ENCODE measurements at places on chromosomes 5 and 9. TPM values are rescaled to one million over a fixed set of nuclear protein-coding genes. Genes with fewer than 3 reads are reported as not detected.

GRCh38 chr5:173303878-173304590 is 24.2 kb downstream of the STC2 start:
- no peak for DNase-seq

The CNTLN gene
- 28.9 TPM for total RNA-seq

DNA sequence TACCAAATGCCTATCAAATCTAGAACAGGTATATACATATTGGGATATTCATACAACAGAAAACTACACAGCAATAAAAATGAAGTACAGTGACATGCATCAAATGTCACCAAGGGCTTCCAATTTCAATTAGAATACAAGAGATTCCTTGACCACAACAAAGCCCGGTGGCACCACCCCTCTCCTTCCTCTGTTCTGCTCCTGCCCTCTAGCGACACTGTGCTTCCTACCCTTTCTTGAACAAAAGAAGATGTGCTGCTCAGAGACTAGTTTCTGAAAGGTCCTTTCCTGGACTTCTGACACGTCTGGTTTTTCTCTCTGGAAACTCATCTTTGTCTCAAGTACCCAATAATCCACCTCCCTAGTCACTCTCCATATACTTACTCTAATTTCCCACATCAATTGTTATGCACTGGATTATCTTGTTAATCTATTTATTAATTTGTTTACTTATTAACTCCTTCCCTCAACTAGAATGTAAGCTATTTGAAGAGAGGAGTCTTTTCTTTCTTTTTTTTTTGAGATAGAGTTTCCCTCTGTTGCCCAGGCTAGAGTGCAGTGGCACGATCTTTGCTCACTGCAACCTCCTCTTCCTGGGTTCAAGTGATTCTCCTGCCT is 70.4 kb upstream of the CTSV start:
- no peak for DNase-seq

GRCh38 chr9:738209-738915 is 103.1 kb upstream of the DMRT1 start:
- no peak for DNase-seq

DNA sequence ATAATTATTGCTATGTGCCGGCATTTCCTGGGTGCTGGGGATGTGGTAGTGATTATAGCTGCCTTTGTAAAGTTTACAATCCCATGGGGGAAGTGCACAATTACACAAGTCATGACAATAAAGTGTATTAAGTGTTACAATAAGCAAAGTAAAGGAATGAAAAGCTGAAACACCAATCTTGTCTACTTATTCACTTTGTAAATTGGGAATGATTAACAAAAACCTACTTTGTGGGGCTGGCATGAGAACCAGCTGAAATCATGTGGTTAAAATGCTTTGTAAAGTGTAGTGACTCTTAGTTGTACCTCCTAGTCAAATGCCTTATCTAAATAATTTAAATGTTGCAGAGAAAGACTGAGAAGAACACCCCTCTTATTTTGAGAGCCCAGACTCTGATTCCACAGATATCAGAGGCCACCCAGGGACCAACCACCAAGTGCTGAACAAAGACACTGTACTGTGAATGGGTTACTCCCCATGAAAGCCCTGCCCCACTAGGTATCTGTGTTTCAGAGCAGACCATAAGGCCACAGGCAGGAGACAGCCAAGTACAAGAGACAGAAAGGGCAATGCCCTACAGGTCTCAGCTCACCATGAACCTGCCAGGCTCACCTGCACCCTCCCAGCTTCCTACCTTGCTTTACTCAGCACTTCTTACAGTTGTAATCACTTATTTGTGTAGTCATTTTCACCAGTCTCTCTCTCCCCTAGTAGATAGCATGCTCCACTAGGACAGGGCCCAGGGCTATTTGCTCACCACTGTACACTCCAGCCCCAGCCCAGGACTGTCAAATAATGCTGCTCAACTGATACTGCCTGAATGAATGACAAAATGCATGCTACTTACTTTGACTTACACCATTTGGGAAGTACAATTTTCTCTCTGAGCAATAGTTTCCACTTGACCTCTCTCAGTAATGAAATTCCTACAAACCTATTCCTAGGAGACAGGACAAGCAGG is 101.6 kb upstream of the APC start:
- no peak for DNase-seq

The IL3 gene
- not detected for total RNA-seq

The LCN2 gene
- not detected for total RNA-seq

The DAB2IP gene
- 17.1 TPM for total RNA-seq

The NSMF gene
- 26.7 TPM for total RNA-seq

GRCh38 chr9:117945286-117945685 is 241.1 kb downstream of the TLR4 start:
- DNase-seq = no peak

DNA sequence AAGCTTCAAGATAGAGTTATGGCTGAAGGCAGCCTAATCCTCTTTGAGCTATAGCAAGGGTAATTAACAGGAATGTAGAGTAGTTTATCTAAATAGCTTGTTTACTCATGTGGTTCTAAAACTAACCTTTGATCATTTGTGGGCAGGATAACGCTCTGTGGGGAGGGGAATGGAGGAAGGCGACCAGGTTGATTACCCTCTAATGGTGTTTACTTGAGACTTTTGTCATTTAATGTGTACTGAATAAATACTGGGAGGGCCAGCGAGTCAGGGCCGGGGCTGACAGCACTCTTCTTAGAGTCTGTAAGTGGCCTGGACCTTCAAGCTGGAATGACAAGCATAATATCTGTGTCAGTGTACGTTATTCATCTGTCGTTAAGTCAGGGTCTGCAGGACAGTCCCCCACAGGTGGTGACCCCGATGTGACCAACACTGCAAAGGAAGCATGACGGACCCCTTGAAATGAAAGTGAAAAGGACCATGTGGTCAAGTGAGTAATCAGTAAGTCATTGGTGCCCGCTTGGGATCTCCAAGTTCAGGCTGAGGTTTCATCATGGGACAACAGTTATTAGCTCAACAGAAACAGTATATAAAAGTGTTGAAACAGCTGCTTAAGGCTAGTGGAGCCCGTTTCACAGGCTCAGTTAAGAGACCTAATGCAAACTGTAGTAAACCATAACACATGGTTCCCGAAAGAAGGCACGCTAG is 162.6 kb downstream of the CPLANE1 start:
- no peak for DNase-seq

DNA sequence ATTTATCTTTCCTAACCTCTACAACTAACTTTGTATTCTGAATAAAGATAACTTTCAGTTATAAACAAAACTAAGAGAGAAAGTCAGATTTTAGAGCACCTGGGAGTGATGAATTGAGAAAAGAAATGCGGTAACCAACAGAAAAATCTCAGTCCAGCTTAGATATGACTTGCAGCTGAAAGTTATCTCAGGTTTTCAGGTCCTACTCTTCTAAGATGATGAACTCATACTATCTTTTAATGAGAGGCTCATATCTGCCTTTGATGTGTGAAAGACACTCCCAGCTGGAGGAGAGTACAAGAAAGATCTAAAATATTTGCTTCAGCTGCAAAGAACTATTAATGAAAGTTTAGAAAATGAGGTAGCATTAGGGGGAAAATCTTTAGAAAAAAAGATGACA is 190.5 kb downstream of the DENND1A start:
- DNase-seq = no peak

- DNase-seq = peak; percentile 75
Observed at GRCh38 chr5:149175346-149176105, 34.2 kb downstream of the ABLIM3 start.

- no peak for DNase-seq
Observed at GRCh38 chr5:156043351-156043750, 283.6 kb upstream of the SGCD start.

The KIF20A gene
- total RNA-seq = 12.8 TPM

The LCN15 gene
- not detected for total RNA-seq

- DNase-seq = no peak
Observed at GRCh38 chr9:136133959-136134484, 15.3 kb upstream of the TMEM250 start.

GRCh38 chr5:72842816-72843215 is 26.4 kb downstream of the TNPO1 start:
- no peak for DNase-seq

The FAM153A gene
- 10.1 TPM for total RNA-seq

The BSPRY gene
- 0.18 TPM for total RNA-seq

The CATSPER3 gene
- 0.45 TPM for total RNA-seq

DNA sequence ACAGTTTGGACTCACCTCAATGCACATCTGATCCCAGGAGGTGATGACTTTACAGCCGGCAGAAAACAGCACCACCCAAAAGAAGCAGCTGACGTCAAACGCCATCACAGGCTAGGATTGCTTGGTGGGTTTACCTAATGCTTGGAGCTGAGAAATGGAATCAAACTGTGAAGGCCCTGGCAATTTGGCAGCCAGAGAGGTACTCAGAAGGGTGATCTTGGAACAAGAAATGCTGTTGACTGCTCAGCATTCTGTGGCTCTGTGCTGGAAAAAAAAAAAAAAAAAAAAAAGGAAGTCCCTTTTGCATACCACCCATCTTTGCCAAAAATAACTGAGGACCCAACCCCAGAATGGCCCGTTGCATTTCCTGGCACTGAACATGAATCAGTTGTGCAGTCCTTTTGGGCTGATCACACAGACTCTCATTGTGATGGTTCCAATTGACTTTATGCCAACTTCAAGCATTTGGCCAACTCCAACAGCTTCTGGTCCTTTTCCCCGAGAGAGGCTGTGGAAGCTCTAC is at the start of gene CD180:
TSS of gene CD180 (minus strand) at position 263 of the 523 bp plus-strand sequence. CDS start at position 105, 158 bp downstream.
- DNase-seq = peak; percentile 78

DNA sequence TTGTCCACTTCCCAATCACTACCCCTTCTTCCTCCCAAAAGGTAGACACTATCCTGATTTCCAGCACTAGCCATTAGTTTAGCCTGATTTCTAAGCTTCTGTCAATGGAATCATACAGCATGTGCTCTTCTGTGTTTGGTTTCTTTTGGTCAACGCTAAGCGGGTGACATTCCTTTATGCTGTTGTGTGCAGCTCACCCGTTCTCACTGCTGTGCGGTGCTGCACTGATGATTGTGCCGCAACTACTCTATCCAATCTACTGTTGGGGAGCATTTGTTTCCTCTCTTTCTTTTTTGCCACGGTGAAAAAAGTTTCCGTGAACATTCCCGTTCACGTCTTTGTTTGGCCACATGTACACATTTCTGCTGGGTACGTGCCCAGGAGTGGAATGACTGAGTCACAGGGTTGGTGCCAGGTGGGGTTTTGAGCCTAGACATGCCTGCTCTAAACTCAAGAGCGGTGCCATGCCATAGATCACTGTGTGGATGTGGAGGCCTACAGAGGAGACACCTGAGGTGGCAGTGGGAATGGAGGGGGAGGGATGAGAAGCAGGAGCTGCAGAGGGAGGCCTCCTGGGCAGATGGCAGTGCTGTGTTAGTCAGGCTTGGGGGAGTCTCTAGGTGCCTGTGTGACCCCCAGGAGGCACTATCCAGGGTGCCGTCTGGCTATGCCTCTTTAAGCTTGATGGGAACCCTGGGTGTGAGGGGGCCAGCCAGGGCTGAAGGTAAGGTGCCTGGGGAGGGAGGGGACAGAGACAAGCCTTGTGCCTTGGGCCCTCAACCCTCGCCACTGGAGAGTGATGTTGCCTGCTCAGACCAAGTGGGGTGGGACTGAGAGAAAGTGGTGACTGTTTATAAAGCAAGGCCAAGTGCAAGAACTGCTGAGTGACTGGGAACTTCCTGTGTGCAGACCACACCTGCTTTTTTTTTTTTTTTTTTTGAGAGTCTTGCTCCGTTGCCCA is 11.4 kb upstream of the ANKRD33B start:
- DNase-seq = no peak

DNA sequence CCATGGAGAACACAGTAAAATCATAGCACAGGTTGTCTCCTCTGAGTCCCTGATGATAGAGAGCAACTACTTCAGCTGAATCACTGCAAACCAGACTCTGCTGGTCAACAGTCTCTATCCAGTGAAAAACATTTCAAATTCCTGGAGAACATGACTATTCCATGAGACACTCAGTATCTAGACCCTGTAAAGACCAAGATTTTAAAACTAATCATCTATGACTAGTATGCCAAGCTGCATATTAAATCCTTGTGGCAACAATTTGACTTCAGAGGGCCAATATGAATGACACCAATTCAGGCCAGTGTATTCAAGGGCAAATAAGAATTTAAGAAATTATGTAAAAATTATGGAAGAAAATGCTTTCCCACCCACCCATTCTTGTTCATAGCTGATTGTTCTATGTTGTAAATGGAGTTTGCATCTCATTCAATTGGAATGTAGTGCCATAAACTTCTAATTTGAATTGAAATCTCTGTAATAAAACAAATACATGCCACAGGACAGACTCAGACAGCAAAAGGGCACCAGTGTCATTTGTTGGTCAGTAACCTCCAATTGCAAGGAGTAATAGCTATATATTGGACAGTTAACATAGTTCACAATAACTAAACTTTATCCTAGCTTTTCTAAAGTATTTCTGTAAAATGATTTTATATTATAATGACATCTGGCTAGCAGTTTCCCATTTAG is 80.1 kb upstream of the LPAR1 start:
- no peak for DNase-seq

The RNF208 gene
- total RNA-seq = 0.73 TPM

- DNase-seq = no peak
Observed at GRCh38 chr9:35649431-35650340, 1.0 kb downstream of the SIT1 start.

DNA sequence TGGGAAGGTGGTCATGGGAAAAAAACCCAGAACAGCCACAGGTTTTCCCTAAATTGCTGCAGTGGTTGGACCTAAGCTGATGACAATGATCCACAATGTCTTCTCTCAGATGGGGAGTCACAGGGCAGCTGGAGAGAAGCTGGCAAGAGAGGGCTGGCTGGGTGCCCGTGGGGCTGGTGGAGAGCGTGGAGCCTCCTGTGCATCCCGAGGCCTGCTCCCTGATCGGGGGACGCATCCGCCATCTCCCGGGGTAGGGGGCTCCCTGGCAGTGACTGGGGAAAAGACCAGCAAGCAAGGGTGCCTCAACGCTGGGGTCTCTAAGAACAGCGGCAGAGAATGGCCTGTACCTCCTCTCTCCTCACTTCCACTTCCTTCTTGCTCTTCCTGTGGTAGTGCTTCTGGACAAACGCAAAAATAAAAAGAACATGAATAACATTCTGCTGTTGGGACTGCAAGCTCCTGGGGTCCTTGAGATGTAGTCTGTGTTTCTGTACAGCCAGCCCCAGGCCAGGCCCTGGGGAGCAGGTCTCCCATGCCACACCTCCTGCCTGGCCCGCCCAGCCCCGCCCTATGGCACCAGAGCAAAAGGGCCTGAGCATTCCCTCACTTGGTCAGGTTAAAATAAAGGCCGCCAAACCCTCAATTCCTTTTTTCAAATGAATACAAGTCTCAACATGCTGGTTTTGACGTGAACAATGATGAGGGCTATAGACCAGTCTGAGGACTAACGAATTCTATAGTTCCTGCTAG is 7.0 kb upstream of the MRNIP start:
- peak; percentile 34 for DNase-seq

- DNase-seq = no peak
Observed at GRCh38 chr5:115132465-115132864, 37.2 kb downstream of the TRIM36 start.

The ADAMTS19 gene
- 6.2 TPM for total RNA-seq

The LHX3 gene
- total RNA-seq = not detected

The ANXA1 gene
- 17.8 TPM for total RNA-seq

GRCh38 chr9:121277518-121278295 is 9.7 kb downstream of the GSN start:
- no peak for DNase-seq

Measured in cerebellum (tissue), 4 donors.